B cell (primary cell): ENCODE measurements at places on chromosomes 7 and 10.

DNA sequence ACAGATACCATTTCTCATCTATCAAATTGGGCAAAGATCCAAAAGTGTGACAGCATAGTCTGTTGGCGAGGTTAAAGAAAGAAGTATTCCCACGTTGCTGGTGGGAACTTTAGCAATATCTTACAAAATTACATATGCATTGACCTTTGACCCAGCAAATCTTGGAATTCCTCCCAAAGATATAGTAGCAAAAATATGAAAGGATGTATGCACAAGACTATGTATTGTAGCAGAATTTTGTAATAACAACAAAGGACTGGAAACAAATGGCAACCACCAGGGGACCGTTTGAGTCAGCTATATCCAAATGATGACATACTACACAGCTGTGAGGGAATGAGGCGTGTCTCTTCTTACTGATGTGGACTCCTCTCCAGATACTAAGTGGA, 50.2 kb downstream of the KCNH2 start:
- no peak for DNase-seq
- no peaks in the 10 kb centered on the region for H3K36me3 ChIP-seq
- peaks cover 4% of the 10 kb centered on the region for H3K27me3 ChIP-seq
- H3K27ac ChIP-seq: no peak overlapping the region

- H3K4me1 ChIP-seq: peaks cover 75% of the 10 kb centered on the region
- no peaks in the 10 kb centered on the region for H3K27me3 ChIP-seq
- H3K27ac ChIP-seq: no peak overlapping the region
- DNase-seq: no peak
Measured at GRCh38 chr7:23020742-23021401, 6.9 kb upstream of the HYCC1 start.

GRCh38 chr7:106064316-106064715, 47.8 kb downstream of the SYPL1 start:
- no peak overlapping the region for H3K4me3 ChIP-seq
- H3K27me3 ChIP-seq: no peaks in the 10 kb centered on the region
- no peaks in the 10 kb centered on the region for H3K36me3 ChIP-seq
- DNase-seq: no peak
- H3K4me1 ChIP-seq: peaks cover 100% of the 10 kb centered on the region

DNA sequence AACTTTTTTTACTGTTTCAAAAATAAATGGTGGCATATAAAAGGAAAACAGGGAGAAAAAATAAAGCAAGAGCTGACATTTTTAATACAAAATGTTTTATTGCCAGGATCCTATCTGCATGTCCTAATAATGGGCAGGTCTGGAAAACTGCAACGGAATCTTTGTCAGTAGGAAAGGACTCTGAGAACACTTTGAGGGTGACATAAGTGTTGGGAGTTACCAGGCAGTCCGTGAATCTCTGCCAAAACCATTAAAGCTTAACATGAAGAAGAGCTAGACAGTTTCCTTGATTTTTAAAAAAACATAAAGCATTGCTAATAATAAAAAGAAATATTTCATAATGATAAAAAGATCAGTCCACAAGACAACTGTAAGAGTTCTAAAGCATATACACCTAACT, 80.7 kb downstream of the AGMO start:
- DNase-seq: no peak
- H3K27ac ChIP-seq: no peak overlapping the region
- no peaks in the 10 kb centered on the region for H3K4me1 ChIP-seq
- no peaks in the 10 kb centered on the region for H3K36me3 ChIP-seq

GRCh38 chr10:114057855-114058254, 14.2 kb downstream of the ADRB1 start:
- no peaks in the 10 kb centered on the region for H3K4me1 ChIP-seq
- no peak overlapping the region for H3K27ac ChIP-seq
- no peaks in the 10 kb centered on the region for H3K36me3 ChIP-seq
- no peak overlapping the region for H3K4me3 ChIP-seq
- no peak for DNase-seq

DNA sequence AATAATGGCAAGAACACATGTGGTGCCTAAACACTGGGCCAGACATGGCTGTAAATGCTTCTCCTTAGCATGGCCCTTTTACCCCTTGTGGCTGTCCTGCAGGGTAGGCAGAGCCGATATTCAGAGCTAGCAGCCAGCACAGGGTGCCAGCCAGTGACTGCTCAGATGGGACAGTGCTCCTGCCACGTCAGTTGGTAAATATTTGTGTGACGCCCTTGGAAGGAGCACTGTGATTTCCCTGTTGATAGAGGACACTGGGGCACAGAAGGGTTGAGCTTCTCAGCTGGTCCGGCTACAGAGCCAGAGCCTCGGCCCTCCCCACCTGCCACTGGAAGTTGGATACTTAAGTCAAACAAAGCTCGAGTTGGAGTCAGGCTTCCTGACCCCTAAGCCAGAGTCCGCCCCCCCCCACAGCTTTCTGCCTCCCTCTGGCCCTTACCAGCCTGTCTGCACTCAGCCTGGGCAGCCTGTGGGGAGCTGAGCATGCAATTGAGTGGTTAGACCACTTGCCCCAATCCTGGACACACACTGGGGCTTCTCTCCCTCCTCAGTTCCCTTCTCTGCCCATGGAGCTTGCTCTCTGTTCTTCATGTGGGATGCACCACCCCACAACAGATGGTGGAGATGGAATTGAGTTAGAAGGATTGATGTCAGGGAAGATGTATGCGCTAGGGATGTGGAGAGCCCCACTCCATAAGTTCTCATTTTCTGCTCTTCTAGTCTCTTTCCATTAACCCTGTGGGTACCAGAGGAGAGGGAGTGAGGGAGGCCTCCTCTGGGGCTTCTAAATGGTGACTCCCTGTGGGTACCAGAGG, 350.8 kb downstream of the PLXNA4 start:
- no peaks in the 10 kb centered on the region for H3K36me3 ChIP-seq
- H3K27me3 ChIP-seq: no peaks in the 10 kb centered on the region

- DNase-seq: no peak
- H3K4me3 ChIP-seq: no peak overlapping the region
- H3K36me3 ChIP-seq: peaks cover 11% of the 10 kb centered on the region
- H3K4me1 ChIP-seq: peaks cover 13% of the 10 kb centered on the region
- no peak overlapping the region for H3K27ac ChIP-seq
Measured at GRCh38 chr7:2081526-2082135, 151.1 kb downstream of the MAD1L1 start.

DNA sequence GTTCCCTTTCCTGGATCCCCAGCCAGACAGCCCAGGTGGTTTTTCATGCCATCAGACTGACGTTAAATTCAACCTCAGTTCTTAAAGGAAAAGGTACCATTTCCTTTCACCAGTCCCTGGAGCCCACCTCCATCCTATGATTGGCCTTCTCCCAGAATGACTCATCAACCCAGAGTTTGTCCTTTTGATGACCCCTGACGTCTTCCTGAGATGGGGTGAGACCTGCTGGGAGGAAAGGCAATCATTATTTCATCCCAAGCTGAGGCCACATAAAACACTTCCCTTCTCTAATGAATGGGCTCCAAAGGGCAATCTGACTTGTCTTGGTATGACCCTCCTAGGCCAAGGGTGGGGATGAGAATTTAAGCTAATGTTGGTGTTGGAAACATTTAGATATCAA, 750.7 kb downstream of the SUGCT start:
- DNase-seq: no peak
- no peaks in the 10 kb centered on the region for H3K36me3 ChIP-seq
- H3K4me1 ChIP-seq: no peaks in the 10 kb centered on the region
- H3K27ac ChIP-seq: no peak overlapping the region
